Cerebellum (tissue), 4 donors: ENCODE measurements at places on chromosomes 2 and 18. TPM values are rescaled to one million over a fixed set of nuclear protein-coding genes. Genes with fewer than 3 reads are reported as not detected.

DNA sequence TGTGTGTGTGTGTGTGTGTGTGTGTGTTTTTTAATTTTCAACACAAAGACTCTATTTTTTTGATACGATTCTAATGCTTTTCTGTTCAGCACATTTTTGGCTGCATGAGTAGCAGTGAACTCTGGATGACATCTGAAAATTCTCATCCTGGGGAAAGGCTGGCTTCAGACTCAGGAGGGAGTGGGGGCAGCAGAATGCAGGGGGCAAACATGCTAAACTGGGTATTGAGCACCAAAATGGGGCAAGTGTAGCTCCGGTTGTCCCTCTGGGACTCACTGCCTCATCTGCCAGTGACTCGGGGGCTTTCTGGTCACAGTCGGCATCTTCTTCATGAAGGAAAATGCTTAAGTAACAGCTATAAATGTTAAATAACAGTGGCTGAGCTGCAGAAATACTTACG, 116.8 kb upstream of the PID1 start:
- no peak for DNase-seq

DNA sequence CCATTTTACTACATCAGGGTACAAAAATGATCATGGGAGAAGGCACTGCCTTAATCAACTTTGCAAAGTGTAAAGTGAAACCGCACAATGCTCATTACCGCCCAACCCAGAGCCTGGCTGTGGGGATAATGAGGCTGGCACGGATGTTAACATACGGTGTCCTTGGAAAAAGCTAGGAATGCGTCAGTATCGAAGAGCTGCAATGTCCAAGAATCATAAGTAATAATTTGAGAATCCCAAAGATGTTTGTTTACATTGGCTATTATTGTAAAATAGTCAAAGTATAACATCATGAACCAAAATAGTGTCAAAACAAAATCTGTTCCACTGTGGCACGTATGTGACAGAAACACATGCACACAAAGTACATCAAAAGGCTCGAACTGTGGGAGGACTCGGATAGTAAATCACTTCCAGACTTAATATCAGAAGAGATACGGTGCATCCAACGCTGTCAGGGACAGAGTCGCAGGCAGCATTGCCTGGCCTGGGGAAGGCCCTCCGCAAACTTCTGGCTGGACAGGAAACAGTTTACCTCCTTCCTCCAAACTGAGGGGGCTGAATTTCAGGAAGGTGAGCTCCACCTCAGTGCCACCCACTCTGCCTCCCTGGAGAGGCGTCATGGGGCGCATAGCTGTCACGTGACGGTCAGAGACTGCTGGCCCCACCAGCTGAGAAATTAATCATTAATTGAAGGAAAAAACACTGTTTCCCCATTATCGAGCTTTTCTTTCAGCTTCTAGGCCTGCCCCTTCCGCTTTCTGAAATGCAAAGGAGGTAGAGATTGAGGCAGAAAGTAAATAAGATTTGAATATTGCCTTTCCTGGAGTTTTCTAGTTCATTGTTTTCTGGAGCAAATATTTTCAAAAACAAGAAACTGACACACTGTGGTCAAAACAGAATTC, 1.8 kb upstream of the ID2 start:
- no peak for DNase-seq

DNA sequence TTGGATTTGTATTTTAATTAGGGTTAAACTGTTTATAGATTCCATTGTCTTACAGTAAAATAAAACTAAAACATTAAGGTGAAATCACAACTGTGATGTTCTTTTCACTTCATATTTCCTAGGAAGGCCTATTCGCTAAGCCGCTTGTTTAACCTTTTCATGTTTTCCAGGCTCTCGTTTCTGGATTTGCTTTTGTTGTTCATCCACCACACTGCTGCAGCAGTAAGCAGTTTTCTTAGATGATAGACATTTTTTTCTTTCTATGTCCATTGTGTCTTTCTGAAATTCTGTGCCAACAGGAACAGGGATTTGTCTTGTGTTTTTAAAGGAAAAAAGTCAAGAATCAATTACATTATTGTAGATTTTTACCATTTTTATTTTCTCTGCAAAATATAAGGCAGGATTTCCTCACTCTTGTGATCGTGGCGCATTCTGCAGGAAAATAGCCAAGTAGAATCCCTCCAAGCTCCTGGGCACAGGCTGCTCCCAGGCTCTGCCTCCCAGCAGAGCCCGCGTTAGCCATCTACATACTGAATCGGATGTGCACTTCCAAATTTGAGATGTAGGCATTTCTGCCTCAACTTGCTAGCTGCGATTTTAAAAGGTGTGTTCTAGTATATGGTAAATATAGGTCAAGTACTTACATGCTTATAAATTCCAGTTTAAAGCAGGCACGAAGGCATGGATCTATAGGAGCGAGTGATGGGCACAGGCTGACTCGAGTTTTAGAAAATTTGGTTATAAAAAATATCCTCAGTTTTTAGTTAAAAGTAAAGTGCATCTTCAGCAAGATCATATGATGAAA, 10.2 kb downstream of the TSHZ1 start:
- peak; percentile 66 for DNase-seq

DNA sequence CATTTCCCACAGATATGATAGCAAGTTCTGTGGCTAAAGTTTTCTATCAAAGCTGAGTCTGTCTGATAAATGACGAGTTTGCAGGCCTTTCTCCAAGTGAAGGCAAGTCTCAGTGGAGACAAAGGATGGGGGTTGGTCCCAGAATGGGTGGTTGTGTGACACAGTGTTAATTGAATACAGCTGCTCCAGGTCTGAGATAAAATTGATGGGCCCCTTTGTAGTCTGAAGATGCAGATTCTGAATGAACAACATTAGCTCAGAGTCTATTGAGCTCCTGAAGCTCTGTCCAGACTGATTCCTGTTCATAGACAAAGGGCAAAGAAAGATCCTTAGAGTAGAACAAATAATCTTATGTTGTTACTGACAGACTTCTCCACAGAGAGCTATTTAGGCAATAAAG, 296.9 kb upstream of the CYRIA start:
- DNase-seq: no peak

DNA sequence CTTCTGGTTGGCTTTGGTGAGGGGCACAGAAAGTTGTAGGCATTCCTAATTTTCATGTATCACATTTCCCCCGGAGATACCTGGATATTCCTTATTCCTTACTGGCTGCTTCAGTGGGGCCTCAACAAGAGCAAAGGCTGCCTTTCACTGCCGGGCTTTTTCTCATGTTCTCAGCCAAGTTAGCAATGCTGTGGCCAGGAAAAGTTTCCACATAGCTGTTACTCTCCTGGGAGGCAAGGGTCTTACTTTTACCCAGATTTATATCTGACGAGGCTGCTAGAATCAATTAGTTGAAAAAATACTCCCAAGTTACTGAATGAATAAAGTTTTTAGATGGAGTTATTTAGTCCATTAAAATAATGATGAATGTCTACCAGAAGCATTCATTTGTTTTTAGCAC, 230.5 kb downstream of the ZNF407 start:
- no peak for DNase-seq

DNA sequence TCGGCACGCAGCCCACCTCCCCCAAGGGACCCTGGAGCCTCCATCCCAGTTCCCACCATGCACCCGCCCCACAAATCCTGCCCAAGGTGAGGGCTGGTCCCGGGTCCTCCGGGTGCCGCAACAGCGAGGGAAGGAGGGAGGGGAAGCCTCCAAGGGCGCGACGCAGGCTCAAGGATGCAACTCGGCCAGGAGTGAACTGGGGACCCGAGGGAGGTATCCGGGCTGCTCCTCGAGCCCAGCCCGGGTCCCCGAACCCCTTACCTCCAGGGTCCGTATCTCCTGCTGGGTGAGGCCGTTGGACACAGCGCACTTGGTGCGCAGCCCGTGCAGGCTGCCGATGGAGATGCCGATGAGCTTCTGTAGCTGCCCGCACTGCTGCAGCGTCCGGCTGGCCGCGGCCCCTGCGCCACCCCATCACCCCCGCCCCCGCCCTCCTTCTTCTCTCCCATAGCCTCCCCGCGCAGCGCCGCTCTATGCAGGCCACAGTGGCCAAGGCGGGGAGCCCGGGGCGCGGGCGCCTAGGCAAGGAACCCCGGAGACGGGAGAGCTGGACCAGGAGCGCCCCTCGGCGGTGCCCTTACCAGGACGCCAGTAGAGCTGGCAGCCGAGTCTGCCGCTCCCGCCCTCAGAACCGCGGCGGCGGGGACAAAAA, 124.1 kb downstream of the ANKRD30BL start:
- peak; percentile 1 for DNase-seq

GRCh38 chr18:58781627-58782194, 83.0 kb upstream of the ZNF532 start:
- DNase-seq: peak; percentile 74

TXNDC2 gene
- total RNA-seq: not detected

PDE1A gene
- 42.4 TPM for total RNA-seq

SIX3 gene
- not detected for total RNA-seq
